ENCODE measurements at places on chromosomes 2 and 18.

DNA sequence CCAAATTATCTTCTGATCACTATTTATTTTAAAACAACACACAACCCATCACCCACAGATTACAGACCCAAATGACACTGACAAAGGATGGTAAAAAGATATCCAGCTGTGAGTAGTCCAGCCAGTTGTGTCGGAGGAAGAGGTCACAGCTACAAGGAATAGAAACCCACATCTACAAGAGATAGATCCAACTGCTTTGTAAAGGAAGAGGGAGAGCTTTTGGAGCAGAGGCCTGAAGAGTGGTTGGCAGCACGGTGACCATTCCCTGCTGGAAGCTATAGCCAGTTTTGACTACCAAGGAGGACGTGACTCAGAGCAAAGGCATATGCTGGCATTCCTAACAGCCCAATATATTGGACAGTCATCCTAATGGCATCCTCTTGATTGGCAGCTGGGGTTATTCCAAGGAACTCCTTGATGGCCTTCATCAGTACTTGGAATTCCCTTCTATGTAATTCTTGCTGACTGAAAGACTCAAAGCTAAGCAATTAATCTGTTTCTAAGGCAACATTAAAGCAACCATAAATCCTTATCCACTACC, 17.1 kb downstream of the SLC8A1 start:
- no peak for DNase-seq

GRCh38 chr2:179311101-179311500, 46.5 kb upstream of the SESTD1 start:
- DNase-seq = peak; percentile 7

DNA sequence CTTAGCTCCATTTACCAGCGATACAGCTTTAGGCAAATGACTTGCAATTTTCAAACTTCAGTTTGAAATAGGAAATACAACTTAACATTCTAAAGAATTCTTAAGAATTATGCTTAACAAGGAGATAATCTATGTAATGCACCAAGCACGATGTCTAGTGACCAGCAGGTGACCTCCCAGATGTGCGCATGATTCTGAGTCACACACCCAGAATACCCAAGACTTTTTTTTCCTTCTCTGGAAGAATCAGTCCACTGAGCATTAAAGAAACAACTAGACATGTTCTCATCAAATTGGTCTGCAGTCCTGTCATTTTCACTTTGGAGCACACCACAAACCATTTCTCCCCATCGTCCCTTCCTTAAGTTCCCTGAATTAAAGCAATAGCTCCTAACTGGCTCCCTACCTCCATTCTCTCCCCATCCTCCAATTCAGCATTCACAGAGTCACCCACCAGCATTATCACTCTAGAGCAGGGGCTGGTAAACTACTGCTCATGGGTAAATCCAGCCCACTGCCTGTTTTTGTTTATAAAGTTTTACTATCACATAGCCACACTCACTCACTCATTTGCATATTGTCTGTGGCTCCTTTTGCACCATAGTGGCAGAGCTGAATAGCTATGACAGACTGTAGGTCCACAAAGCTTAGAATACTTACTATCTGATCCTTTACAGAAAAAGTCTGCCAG, 13.2 kb downstream of the EVA1A start:
- no peak for DNase-seq

DNA sequence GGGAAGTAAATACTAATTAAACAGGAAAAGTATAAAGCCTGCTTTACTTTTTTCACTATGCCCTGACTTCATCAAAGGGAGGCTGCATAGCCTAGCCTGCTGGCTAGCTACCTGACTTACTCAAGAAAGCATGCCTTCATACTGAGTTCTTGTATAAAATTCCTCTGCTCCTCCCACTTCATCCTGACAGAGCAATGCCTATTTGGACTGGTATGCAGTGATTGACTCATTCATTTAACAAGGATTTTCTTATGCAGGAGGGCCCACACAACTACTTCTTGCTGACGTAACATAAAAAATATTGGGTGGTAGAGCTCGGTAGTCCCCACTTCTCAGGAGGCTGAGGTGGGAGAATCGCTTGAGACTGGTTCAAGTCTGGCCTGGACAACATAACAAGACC, 70.5 kb downstream of the PRPF40A start:
- no peak for DNase-seq

DNA sequence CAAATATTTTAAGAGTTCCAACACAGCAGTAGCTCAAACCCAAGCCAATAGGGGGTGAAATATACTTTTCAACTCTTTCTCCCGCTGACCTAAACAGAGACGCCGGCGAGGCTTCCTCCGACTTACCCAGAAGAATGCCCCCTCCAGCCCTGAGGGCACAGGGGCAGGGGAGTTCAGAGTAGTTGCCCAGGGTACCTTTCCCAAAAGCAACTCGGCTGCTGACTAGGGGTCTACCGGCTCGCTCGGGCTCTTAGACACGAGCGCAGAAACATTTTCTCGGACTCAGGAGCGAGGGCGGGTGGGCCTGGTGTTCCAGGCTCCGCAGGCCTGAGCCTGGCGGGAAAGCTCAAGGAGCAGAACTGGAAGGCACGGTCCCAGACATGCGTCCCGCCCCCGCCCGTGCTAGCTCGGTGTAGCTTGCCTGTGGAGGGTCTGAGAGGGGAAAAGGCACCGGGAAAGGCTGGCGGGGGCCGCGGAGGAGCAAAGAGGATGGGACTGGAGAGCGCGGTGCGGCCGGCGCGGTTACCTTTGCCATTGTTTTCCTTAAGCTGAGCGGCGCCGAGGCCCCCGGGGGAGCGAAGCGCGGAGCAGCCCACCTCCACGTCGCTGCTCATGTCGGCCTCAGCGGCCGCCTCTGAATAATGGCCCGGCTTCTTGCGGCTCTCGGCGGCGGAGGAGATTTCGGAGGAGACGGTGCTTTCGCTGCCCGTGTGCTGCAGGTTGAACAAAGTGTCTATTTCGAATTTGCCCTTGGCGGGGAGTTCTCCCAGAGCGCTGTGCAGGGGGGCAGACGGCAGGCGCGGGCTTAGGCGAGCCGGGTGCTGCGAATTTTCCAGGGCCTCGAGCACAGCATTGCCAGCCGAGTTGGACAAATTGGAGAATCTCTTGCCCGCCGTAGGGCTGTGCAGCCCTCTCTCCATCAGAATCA, 674 bp downstream of the EVX2 start:
- DNase-seq = no peak

DNA sequence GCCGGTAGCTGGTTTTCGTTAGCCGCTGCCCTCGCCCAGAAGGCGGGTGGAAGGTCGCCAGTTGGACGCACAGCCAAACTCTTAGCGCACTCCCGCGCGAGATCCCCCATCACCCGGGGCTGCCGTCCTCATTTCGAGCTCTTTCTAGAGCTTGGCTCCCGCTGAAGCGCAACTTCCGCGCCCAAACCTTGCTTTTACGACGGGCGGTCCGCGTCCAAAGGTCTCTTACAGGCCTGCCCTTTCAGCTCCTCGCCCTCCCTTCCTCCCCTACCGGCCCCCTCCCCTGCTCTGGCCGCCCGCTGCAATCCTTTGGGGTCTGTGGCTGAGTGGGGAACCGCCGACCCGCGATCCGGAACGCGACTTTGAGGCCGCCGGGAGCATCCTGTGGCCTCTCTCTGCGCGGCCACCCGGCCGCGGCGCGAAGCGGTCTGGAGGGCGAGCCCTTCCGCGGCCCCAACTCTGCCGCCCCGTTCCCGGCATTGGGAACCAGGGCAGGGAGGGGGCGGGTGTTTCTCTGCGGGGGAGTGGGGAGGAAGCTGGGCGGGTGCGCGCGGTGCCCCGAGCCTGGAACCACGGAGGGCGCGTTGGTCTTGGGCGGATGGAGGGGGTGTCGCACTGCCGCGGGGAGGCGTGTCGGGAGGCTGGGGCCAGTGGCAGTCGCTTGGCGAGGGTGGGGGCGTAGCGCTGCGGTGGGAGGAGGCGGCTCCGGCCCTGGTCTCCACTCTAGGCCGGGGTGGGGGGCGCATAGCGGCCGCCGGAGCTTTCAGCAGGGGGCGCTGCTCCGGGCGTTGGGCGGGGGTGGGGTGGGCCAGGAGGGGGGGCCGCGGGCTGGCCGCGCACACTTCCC, at the start of gene GDF7:
GDF7 (plus strand) TSS at position 841 of the 847 bp plus-strand sequence. CDS start 96 bp downstream, outside the sequence.
- no peak for DNase-seq

GRCh38 chr18:36634573-36635216, 194.1 kb downstream of the TPGS2 start:
- DNase-seq = no peak

GRCh38 chr18:33578518-33579348, 714 bp downstream of the ASXL3 start:
- DNase-seq = peak; percentile 56

DNA sequence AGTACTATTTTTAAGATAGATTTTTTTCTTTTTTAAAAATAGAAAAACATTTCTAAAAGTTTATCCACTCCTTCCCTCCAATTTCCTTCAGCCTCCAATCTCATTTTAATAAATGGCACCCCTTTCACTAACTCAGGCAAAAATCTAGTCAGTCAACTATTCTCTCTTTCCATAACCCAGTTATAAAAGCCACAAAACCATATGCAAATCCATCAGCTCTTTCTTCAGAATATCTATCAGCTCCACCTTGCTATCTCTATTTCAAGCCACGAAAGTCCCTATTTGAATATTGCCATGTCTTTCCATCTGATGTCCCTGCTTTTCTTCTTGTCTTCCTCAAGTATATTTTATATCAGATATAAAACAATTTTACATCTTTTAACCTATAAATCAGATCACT, 397.1 kb downstream of the ERBB4 start:
- DNase-seq = no peak

GRCh38 chr2:65075176-65075575, 19.0 kb downstream of the CEP68 start:
- no peak for DNase-seq

Data from SK-N-DZ (cell line).